ENCODE measurements at places on chromosomes 13 and 19.

DNA sequence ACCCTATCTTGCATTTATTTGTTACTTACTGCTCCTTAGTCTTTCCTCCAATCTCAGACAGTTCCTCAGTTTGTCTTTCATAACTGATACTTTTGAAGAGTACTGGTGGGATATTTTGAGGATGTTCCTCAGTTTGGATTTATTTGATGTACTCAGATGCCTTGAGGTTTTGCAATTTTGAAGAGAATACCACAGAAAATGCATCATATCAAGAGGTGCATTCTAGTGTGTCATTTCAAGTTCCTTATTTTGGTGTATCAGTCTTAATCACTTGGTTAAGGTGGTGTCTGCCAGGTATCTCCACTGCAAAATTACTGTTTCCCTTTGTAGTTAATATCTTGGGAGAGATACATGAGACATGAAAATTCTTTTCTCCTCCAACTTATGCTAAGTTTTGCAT is 75.1 kb downstream of the URI1 start:
- DNase-seq = no peak

DNA sequence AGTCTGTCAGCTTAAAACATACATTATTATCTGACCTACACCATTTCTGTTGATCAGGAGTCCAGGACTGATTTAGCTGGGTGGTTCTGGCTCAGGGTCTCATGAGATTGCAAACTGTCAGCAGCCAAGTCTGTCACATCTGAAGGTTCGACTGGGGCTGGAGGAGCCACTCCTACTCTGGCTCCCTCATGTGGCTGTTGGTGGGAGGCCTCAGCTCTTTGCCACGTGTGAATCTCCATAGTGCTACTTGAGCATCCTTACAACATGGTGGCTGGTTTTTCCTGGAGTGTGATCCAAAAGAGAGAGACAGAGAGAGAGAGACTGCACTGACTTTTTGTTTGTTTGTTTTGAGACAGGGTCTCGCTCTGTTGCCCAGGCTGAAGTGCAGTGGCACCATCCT is 63.6 kb upstream of the NFIC start:
- no peak for DNase-seq

DNA sequence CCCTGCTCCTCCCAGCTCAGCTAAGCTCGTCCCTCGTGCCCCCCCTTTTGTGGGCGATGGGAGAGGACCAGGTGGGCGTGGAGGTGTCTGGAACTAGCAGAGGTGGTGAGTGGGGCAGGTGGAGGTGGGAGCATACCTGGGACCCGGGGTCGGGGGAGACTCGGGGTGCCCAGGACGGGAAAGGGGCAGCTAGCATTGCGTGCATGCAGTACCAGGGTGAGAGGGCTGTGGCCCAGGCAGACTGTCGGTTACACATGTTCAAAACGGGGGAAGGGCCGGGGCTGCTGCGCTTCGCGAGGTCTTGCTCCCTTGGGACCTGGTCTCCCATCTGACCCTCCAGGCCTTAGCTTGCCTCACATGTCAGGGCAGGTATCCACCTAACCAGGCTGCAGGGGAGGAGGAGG is 9.1 kb downstream of the TLE5 start:
- DNase-seq = no peak

GRCh38 chr13:46864941-46865340 is 31.9 kb downstream of the HTR2A start:
- DNase-seq = no peak

GRCh38 chr13:20740021-20740420 is 33.7 kb downstream of the EEF1AKMT1 start:
- no peak for DNase-seq

- no peak for DNase-seq
Measured at GRCh38 chr13:26112843-26113242, 61.0 kb upstream of the SHISA2 start.

- DNase-seq = peak; percentile 56
Measured at GRCh38 chr19:48510421-48511268, 990 bp downstream of the LMTK3 start.

- DNase-seq = no peak
Measured at GRCh38 chr13:111159362-111160320, 44.5 kb downstream of the ARHGEF7 start.

DNA sequence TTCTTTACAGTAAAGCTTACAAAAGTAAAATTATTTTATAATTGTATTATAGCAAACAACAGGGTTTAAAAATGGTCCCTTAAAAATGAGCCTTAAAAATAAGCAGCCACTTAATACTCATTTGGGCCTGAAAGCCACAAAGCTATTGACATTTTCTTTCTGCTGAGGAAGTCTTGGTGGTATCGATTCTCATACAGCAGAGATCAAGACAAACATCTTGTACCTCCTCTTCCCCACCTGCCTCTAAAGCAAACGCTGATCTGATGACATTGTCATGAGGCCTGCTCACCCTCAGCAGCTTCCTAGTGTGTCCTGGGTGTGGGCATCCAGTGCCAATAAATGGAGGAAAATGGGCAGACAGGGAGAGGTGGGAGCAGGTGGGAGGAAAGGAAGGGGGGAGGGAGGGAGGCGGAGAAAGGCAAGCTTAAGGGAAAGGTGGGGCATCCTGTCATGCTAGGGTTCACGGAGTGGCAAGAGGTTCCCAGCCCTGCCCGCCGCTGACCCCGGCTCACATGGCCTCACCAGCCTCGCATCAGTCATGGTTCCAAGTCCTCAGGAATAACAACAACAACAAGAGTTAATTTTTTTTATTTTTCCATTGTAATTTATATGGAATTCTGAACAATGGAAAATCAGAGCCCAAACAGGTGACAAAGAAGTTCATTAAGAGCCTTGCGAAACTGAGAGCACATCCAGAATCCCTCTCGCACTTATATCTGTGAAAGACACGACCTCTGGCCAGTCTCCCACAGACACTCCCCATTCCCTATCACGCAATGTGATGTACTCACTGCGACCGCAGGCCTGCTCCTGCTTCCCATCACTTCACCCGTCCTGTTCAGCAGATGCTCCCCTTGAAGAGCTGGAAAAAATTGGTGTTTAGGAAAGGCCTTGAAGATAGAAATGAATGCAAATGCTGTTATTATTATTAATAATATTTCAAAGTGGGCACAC is 15.1 kb upstream of the ATP11A start:
- DNase-seq = no peak

- no peak for DNase-seq
Measured at GRCh38 chr13:20359335-20359734, 127.2 kb upstream of the GJB6 start.

DNA sequence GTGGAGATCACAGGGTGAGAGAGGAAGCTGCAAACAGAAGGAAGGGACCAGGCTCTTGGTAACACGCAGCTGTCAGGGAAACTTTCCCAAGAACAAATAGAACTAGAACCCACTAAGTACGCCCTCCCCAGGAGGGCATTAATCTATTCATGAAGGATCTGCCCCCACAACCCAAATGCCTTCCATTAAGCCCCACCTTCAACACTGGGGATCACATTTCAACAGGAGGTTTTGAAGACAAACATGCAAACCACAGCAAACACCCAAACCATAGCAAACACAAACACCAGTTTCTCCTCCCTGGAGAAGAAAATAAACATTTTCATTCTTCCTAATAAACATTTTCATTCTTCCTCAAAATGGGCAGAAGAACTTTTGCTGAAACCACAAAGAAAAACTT is 329.6 kb downstream of the EFNB2 start:
- no peak for DNase-seq

DNA sequence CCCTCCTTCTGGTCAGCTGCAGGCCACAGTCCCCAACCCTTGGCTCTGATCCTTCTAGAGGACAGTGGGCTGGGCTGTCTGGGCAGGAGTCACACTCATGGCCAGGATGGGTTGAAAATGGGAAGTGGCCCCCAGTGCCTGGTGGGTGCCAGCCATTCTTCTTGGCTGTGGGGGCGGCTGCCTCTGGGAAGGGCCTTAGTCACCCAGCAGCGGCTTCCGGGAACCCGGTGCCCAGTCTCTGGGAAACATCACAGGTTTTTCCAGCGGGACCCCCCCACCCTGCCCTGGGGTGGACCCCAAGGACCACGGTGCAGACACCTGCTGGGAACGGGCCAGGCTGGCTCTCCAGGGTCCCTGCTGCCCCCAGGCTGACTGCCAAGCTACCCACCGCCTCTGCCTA is 27.3 kb upstream of the SLC7A10 start:
- DNase-seq = no peak

GRCh38 chr19:1450735-1451731 is 1.1 kb downstream of the APC2 start:
- DNase-seq = no peak

- no peak for DNase-seq
Measured at GRCh38 chr19:5177745-5178450, 162.7 kb downstream of the PTPRS start.

DNA sequence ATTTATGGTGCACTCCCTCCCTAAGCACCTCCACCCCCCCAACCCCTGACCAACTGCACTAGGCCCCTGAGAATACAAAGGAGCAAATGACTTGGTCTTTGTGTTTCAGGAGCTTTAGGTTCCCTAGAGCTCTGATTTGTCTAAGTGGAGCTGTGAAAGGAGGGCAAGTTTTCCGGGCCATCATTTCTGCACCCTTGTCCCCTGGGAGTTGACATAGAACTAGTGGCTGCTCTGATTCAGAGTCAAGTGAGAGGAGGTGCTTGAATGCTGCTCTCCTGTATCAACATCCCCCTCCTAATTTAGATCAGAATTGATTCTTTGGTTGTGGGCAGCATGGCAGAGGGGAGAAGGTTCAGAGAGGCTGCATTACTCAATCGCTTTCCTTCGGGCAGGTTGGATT is 391.6 kb downstream of the KCNRG start:
- no peak for DNase-seq

- no peak for DNase-seq
Measured at GRCh38 chr19:44072543-44073401, 813 bp downstream of the ZNF284 start.

DNA sequence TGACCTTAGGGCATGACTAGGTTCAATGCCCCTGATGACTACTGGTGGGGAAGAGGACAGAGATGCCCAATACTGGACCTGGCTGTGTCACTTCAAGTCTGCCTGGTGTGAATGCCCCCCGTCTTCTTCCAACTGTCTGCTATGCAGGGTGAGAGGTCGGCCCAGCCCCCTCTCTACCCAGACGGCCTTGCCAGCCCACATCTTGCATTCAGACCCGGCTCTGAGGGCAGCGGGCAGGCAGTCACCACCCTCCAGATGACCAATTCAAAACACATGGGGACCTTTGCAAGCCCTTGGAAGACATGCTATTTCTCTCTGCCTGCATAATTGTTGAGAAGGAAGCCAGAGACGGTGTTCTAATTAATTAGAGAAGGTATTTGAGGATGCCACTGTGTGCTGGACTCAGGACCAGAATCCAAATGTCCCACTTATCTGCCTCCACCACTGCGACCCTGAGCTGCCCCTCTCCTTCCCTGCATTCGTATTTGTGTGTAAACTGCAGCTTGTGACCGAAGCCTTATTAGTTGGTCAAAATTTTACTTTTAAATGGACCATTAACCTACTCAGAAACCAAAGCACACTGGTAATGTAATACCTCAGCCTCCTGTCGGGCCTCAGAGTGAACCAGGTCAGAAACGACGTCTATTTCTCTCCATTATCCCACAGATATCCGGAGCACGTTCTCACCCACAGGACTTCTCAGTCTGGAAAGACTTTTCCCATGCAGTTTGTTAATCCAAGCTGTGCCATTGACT is 407.0 kb downstream of the ZNF536 start:
- DNase-seq = no peak

DNA sequence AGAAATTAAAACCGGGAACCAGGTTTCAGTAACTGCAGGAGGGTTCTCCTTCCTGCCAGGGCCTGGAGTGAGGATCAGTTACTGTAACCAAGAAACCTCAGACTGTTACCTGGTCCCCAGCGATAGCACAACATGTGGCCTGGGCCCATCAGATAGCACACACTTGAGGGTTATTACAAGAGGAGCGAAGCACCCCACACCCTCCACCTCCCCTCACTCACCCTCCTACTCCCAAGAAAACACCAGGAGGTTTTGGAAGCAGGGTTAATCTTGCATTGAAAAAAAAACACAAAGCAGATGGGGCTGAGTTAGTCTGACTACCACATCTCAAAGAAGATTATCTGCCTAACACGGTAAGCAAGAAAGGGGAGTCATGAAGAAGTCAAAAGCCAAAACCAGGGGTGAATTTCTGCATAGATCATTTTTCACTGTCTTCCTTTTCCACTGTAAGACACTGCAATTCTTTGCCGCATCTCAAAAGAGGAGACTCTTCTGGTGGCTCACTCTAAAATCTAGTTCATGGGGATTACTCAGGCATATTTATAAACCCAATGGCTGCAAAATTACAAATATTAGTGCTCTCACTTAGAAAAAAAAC is 75.9 kb upstream of the DOCK9 start:
- no peak for DNase-seq

DNA sequence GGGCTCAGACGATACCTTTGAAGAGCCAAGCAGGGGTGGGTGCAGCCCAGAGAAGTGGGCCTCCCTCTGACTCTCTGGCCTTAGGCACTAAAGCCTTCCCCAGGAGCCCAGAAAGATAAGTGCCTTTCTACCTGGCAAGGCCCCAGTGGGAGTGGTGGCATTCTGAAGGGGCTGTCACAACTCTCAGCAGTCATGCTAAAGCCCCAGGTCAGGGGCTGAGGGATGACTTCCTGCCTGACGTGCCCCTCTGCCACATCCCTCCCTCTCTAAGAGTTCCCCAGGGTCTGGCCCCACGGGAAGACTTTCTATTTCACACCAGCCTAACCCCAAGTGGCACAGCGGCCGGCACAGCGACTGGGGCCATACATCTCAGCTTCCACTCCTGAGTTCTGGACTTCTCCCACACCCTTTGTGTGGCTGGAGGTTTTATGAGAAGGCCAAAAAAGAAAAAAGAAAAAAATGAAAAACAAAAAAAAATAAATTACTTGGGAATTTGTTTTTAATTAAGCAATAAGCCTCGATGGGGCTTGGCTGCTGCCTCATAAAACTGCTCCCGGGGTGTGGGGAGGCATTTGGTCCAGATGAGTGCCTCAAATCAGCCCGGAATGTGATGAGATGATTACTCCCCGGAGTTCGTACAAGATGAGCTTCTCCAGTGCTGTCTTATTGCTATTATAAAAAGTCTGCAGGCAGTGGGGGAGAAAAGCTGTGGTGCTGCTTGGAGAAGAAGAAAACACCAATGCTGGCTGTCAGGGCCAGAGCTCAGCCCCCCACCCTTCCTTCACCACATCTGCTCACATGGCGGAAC is 28.5 kb upstream of the PLEKHF1 start:
- no peak for DNase-seq

- no peak for DNase-seq
Measured at GRCh38 chr13:33276570-33276969, 9.0 kb downstream of the STARD13 start.

DNA sequence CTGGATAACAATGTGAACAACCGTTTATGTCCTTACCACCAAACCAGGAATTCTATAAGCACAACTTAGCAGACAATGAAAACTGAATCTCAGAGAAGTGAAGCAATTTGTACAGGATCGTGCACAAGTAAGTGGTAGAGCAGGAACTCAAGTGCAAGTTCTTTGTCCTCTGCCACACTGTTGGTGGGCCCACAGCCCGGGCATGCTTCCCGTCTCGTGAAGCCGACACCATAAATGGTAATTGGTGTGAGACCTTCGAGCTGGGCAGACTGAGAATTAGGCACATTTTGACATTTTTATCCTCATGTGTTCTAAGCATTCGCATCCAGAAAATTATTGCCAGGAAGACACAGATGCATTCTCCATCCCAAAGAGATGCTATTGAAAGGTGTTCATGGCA is 27.9 kb upstream of the FLT1 start:
- DNase-seq = no peak

GRCh38 chr13:39688278-39688677 is 32.8 kb downstream of the COG6 start:
- no peak for DNase-seq

GRCh38 chr19:2607712-2608601 is 94.5 kb downstream of the GNG7 start:
- peak; percentile 47 for DNase-seq

GRCh38 chr13:45751885-45752284 is 49.8 kb downstream of the CBY2 start:
- DNase-seq = no peak
